ENCODE measurements at places on chromosomes 1 and 21.
A peak's percentile ranks its signal among the peaks of the same experiment; 100 is the strongest.

DNA sequence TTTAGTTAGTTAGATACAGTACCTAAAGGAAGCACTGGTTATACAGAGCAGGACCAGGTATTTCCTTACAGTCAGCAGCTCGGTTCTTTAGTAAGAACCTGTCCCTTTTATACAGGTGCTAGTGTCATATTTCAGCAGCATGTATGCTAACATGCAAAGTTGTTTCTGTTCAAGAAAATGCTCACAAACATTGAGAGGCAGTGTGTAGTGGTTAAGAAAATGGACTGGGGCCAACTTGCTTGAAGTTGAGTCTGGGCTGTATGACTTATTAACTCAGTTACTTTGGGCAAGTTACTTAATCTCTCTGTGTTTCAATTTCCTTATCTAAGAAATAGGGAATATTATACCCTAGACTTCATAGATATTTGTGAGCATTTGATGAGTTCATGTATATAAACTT lies 31.1 kb downstream of the AK4 start:
- no peak for DNase-seq

DNA sequence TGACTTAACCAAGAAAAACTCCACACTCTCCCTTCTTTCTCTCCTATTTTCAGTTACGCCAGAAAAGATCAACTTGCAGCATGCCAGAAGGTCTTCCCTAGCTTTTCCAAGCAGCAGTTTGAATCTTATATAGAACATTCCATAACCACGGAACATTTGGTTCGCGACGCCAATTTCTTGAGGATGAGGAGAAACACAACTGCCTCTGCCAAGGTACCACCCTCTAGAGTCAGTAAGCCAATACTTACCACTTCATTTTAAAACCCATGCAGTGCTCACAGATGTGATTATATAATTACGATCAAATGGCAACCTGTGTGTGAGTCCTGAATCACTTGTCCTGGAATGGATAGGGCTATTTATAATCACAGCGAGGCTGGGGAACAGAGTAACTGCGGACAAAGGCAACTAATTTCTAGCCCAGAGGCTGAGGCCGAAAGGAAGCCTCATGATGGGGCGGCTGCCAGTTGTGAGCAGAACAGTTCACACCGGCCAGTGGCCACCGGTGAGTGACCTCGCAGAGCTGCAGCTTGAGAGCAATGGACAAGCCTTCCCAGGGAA lies 43.2 kb upstream of the BACE2 start:
- no peak for DNase-seq

DNA sequence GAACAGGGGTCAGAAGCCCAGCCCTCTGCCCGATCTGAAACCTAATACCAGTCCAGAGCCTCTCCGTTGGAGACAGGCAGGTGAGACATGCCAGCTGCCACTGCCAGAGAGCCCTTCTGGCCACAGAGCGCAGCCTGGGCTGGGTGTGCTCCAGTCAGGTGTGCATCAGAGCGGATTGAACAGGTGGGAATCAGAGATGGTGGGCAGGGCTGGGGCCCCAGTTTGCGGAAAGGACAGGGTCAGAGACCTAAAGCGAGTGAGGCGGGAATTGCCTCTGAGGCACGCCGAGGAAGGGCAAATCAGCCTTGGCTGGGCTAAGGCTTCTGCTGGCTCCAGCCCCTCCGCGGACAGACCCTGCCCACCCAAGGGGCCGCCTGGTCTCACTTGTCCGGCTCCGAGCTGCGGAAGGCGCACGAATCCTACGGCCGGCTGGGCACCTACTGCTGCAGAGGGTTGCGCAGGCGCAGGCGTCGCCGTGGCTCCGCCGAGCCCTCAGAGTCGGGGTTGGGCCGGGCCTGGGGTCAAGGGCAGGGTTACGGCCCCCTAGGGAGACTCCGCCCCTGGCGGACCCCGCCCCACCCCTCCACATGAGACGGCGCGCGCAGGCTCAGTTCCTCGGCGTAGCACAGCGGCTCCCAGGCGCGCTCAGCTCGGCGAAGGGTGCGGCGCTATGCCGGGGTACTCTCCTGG lies 10.3 kb downstream of the CPLANE2 start:
- DNase-seq: no peak

GRCh38 chr1:117967477-117967876 lies 37.9 kb downstream of the WDR3 start:
- no peak for DNase-seq

- no peak for DNase-seq
These were observed at the start of gene NPR1 for GRCh38 chr1:153678519-153679336. NPR1 (plus strand) TSS chr1:153678688; CDS start chr1:153679109, 421 bp downstream.

- no peak for DNase-seq
These were observed 2.0 kb downstream of the EFHD2 start for GRCh38 chr1:15411593-15412137.

- DNase-seq: no peak
These were observed 1.9 kb upstream of the TPM3 start for GRCh38 chr1:154193821-154194220.

GRCh38 chr1:239816081-239816782 lies 275.5 kb upstream of the FMN2 start:
- no peak for DNase-seq

GRCh38 chr1:221921936-221922335 lies 180.0 kb upstream of the DUSP10 start:
- DNase-seq: no peak

GRCh38 chr1:204102739-204103430 lies 30.0 kb downstream of the SOX13 start:
- DNase-seq: no peak

GRCh38 chr1:214123061-214123784 lies 135.4 kb downstream of the PROX1 start:
- peak; percentile 25 for DNase-seq

DNA sequence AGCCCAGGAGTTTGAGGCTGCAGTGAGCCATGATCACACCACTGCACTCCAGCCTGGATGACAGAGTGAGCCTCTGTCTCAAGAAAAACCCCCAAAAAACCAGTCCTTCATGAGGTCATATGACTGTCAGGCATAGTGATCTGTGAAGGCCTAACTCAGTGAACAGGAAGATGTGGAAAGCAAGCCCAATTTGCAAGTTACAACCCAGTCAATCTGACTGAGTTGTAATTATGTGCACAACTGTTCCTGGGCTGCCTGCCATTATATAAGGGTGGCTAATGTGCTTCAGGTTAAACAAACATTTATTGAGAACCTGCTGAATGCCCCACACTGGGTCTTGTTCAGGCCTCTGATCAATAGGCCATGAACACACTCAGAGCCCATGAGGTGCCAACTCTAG lies 38.2 kb upstream of the KIRREL1 start:
- no peak for DNase-seq

DNA sequence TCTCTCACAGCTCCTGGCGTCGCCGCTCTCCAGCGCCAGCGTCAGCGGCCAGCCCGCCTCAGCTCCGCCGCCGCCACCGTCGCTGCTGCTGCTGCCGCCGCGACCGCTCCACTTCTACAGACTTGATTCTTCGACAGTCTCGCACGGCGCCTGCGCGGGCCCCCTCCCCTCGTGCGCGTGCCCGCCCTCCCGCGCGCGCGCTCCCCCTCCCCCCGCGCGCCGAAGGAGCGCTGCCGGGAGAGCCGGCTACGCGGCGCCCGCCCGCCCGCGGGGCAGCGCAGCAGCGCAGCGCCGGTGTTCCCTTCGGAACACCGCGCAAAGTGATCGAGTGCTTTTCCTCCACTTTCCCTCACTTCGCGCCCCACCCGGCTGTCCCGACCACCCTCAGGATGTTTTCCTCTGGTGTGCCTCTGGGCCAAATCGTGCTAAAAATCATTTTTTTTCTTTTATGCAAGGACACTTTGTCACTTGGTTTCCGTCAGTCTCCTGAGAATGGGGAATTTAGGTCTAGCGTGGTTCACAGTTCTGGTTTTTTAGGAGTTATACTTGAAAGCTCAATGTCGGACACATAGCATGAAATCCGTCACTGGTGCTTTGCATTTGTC lies at the start of gene IRF2BP2:
IRF2BP2 (minus strand) TSS at position 118 of the 605 bp plus-strand sequence. CDS start 684 bp downstream, outside the sequence.
- peak; percentile 62 for DNase-seq

DNA sequence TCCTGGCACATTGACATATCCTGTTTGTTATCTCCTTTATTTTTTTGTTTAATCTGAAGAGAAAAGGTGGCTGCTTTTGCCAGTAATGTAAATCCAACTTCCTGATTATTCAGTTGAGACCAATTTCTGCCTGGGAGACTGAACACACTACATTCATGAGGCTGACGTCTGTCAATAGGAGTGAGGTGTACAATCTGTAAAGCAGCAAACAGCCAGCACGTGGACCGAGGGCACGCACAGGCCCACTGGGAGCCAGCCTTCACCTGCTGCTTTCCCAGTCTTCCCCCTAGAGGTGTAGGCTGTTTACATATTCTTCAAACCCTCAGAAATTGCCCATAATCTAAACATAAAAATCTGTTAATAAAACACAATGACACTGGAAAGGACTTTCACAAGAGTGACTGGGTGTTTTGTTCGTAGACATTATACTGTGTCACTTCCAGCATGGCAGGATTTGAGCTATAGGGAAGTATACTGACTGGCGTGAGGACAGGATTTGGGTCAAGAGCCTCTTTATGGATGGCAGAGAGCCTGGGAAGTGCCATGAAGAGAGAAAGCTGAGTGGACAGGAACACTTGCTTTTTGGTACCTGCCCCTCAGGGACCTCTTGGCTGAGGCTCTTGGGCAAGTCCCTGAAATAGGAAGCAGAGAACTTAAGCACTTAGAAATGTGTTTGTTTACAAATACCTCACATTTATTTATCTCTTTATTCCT lies 552.9 kb upstream of the CAMK1G start:
- no peak for DNase-seq

DNA sequence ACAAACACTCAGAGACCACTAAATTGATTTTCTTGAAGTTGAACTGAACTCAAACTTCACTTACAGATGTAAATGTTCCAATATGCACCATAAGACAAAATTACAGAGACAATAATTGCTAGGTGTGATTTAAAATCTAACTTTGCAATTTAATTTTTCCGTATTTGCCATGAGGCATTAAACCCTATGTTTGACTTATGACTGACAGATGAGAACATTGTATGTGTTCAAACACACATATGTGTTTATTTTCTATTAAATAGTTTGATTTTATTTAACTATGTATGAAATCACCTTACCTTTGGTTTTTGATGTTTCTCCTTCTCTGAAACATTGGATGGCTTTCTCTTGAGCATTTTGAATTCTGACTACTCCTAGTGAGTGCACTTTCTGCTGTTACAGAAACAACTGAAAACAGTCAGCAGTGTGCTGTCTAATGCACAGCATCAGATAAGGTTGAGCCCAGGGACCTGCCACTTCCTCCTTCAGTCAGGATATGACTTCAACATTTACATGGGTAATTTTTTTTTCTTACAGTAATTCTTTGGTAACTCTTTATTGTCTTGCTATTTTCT lies at the start of gene SAMSN1:
SAMSN1 (minus strand) TSS at position 410 of the 575 bp plus-strand sequence; CDS start at position 356, 54 bp downstream.
- no peak for DNase-seq

- DNase-seq: no peak
These were observed 5.0 kb downstream of the HPDL start for GRCh38 chr1:45331436-45332345.

GRCh38 chr1:30353637-30354036 lies 369.7 kb downstream of the MATN1 start:
- no peak for DNase-seq

DNA sequence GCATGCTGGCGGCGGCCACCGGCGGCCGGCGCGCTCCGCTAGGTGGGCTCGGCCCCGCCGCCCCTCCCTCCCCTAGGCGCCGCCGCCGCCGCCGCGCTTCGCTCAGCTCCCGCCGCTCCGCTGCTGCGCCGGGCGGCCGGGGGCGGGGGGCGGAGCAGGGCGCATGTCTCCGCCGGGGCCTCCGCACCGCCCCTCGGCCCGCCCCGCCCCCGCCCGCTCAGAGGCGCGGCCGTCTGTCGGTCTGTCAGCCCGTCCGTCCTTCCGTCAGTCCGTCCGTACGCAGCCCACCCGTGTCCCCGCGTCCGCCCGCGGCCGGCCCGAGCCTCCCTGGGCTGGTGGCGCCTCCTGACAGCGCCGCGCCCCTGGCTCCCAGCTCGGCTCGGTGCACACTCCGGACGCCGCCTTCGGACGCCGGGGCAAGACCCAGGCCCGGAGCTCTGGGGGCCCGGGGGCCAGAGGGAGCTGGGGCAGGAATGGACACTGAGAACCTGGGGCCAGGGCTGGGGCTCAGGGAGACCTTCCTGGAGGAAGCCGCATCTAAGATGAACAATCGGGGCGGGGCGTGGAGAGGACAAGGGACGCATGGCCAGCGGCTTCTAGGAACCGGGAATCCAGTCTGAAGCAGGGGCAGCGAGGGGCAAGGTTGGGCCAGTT lies at the start of gene GPR153:
GPR153 (minus strand) TSS at position 138 of the 654 bp plus-strand sequence. CDS start 6,193 bp downstream, outside the sequence.
- DNase-seq: no peak

GRCh38 chr1:160047111-160047991 lies 15.6 kb upstream of the PIGM start:
- DNase-seq: no peak

GRCh38 chr1:29270929-29271521 lies 34.7 kb downstream of the PTPRU start:
- no peak for DNase-seq

- no peak for DNase-seq
These were observed 36.3 kb upstream of the IL10 start for GRCh38 chr1:206808615-206809014.

- DNase-seq: no peak
These were observed 37.5 kb downstream of the IGSF21 start for GRCh38 chr1:18144916-18145647.

DNA sequence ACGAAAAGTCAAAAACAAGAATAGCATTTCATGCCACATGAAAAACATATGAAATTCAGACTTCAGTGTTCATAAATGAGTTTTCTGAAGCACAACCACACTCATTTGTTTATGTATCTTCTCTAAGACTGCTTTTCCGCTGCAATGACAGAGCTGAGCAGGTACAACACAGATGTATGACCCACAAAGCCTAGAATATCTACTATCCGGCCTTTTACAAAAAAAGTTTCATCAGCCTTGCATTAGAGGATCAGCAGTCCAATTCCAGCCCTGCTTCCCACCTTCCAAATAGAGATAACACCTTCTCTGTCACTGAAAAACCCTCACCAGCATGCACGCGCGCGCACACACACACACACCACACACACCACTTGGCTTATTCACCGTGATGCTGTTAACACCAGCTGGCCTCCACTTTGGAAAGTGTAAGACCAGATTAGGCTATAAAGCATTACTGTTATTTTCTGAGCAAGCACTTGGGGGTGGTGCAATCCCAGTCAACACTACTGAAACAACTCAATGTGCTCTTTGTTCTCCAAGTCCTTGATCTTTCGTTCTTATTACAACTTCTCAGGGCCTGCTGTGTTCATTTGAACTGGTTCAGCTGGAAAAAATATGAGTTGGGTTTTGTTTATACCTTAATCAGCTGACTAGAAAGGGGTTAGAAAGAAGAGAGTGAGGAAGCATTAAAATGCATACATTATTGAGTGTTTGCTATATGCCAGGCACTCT lies 90.0 kb downstream of the GLUL start:
- DNase-seq: no peak

Measured in anterior cingulate cortex (tissue), 58 donors.